ENCODE measurements at places on chromosomes 5 and 9. TPM values are rescaled to one million over a fixed set of nuclear protein-coding genes. Genes with fewer than 3 reads are reported as not detected.
A peak's percentile ranks its signal among the peaks of the same experiment; 100 is the strongest.

- no peak for DNase-seq
Measured at GRCh38 chr5:135916638-135917263, 21.1 kb upstream of the IL9 start.

CYLC2 gene
- total RNA-seq = not detected

GFRA3 gene
- not detected for total RNA-seq

DNA sequence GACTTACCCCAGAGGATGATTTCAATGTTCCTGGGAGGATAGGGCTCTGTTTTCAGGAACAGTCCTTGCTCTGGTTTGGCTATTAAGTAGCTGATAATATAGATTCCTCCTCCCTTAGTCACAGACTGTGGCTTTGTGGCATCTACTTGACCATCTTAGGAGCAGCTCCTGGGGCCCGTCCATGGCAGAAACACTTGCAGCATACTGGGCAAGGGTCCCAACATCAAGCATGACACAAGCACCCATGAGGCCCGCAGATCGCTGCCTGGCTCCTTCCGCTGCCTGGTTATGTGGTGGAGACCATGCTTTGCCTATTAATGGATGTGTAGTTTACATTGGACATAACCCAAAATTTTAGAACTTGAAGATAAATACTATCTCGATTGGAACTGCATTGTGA is 170.1 kb downstream of the ICE1 start:
- DNase-seq = no peak

DNA sequence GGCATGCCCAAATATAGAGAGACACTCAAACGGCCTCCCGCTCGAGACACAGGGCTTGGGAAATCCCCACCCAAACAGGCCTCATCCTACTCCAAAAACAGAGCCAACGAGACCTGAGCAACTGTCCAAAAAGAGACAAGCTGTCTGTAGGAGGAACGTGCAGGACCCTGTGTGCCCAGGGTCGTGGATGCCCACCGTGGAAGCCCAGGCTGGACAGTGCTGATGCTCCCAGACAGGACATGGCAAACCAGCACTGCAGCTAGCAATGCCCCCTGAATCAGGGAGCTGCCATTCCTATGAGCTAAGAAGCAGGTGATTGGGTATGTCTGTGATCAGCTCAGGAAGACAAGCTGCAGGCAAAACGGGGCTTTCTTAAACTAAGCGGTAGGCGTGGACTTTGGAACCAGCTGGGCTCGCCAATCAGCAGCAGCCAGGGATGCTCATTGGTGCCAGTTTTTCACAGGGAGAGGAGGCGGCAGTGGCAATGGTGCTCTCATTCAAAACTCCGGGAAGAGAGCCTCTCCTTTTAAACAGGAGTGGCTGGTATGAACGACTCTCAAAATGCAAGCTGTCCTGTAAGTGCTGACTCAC is 113.1 kb upstream of the IRX2 start:
- DNase-seq = no peak

- DNase-seq = no peak
Measured at GRCh38 chr5:126744836-126745235, 32.1 kb upstream of the LMNB1 start.

- DNase-seq = no peak
Measured at GRCh38 chr5:71533142-71533541, 54.0 kb upstream of the MCCC2 start.

BARX1 gene
- not detected for total RNA-seq

- DNase-seq = no peak
Measured at GRCh38 chr5:65721050-65721719, 724 bp downstream of the SGTB start.

GRCh38 chr9:35340046-35340445 is 149.9 kb upstream of the RUSC2 start:
- DNase-seq = no peak

NUTM2G gene
- not detected for total RNA-seq

DNA sequence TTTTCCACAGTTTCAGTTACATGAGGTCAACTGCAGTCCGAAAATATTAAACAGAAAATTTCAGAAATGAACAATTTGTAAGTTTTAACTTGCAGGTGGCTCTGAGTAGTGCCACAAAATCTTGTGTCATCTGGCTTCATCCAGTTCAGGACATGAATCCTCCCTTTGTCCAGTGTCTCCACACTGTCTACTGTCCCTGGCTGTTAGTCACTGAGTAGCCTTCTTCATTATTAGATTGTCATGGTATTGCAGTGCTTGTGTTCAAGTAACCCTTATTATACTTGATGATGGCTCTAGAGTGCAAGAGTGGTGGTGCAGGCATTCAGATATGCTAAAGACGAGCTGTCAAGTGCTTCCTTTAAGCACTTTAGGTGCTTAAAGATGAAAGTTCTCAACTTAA is 65.3 kb downstream of the CFAP95 start:
- DNase-seq = no peak

DNA sequence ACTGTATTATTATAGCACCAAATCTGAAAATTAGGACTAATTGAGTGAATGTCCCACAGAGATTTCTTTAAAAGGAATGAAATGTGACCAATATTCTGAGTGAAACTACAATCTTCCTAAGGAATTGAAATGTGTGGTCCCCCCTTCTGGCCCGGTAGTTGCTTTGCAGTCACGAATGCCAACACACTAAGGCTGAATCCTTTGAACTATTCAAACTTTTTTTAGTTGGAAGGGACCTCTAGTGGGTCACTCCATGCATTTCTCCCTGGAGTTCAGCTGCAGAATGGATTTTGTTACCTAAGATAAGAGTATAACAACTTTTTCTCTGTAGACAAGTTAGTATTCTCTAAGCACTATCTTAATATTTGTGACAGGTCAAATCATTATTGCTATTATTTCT is 2.8 kb downstream of the CDH6 start:
- no peak for DNase-seq

GRCh38 chr9:111051400-111051799 is 13.1 kb upstream of the LPAR1 start:
- no peak for DNase-seq

NUP188 gene
- total RNA-seq = 50.6 TPM

- no peak for DNase-seq
Measured at GRCh38 chr9:135741276-135742219, 39.6 kb downstream of the KCNT1 start.

PIP5K1B gene
- total RNA-seq = 0.74 TPM

GRCh38 chr9:74753650-74754049 is 134.1 kb downstream of the TRPM6 start:
- no peak for DNase-seq

DNA sequence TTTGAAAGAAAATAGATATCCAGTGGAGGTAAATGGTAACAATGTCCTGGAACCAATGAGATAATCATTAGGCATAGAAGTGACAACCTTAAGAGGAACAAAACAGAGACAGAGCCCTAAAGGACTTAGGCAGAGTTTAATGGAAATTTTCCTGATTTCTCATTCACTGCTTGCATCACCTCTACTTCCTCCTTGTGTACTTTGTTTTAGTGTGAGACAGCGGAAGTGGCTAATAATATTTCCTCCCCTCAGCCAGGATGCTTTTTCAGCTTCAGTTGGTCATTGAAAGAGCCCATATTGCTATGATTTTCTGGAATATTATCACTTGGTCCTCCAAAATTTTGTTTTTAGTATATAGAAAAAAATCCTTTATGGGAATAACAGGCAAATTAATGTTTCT is 153.4 kb upstream of the MPDZ start:
- no peak for DNase-seq

DNA sequence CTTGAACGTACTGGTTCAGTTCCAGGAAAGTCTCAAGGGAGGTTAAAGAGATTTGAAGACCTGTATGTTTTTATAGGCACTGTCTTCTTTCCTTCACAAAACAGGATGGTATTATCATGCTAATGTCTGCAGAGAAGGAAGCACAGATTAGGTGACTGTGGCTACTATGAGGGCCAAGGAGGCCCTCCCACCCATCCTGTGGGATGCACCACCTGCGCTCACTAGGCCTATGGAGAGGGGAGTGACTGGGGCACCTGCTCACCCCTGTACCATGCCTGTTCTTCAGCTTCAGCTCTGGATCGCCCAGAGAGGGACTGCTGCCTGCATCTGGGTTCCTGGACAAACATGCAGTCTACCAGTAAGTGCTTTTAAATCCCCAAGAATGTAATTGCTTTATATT is 469.4 kb downstream of the CCDC171 start:
- no peak for DNase-seq

AGXT2 gene
- not detected for total RNA-seq

ASPN gene
- 4.0 TPM for total RNA-seq

DNA sequence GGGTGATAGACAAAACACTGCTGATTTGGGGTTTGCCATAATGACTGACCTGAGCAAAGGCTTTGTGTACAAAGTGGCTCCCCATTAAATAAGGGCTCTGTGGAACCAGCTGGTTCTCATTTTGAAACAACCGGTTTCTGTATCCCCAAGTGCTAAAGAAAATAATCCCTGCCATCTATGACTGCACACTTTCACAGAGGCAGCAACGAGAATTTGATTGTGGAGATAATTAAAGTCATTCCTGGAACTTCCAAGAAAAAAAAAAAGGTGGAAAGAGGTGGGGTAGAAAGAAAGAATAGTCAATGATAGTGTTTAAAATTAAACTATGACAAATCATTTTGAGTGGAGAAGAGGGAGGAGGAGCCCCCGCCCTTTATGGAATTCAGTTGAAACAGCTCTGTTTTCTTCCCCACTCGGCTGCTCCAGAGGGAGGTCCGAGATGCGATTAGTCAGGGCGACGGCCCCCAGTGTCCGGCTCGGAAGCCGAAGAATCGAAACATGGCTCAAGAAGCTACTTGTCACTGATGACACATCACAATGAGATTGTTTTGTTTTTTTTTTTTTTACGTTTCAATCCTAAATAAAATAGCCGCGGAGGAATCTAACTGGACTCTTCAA is 38.4 kb downstream of the EBF1 start:
- DNase-seq = no peak

DNA sequence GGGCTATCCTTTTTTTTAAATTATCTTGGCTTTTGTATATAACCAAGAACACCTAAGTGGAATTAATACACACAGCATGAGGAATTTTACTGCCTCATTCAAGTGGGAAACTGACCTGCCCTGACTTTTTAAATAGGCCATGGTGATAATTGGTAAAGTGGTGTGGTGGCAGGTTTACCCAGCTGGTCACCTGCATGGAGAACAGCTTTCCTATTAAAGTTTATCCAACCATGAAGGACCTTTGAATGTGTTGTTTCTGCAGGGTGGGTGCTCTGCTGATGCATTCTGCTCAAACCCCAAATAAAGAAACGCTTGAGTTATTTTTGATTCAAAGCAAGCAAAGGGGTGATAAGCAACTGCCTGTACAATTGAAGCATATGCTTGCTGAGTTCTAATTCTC is 261.0 kb upstream of the GRIN3A start:
- DNase-seq = no peak

DNA sequence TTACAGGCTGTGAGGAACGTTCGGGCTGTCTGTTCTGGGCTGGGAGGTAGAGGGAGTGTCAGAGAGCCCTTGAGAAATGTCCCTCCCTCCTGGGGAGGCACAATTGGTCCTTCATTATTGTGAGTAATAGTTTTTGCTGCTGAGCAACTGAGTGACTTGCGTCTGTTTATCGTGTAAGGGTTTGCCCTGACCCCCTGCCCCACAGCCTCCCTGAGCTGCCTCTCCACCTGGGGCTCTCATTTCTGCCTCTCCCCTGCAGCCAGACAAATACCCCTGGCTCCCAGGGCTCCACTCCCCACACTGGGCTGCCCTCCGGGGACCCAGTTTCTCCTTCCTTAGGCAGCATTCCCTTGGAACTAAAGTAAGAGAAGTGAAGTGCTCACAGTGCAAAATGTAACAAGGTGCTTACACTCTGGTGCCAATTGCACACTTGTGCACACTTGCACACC is 174.9 kb upstream of the MVB12B start:
- peak; percentile 72 for DNase-seq

DNA sequence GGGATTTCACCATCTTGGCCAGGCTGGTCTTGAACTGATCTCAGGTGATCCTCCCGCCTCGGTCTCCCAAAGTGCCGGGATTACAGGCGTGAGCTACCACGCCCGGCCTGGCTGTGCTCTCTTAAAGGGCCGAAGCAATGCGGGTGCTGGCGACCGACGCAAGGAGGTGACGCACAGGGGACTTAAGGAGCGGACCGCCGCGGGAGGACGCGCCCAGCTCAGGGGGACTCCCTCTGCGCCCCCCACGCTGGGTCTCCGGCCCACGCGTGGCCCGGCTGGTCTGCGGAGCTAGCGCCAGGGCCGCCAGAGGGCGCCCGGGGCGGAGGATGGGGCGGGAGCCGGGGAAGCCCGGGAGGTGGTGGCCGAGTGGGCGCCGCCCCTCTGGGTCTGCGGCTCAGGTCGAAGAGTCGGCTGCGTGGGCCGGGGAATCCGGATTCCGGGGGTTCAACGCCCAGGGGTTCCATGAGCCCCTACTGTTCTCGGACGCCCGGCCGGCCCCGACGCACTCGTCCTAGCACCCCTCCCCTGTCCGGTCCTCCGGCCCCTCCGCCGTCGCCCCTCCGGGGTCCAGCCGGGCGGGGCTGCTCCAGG is 502 bp upstream of the CERCAM start:
- DNase-seq = peak; percentile 94

- DNase-seq = no peak
Measured at GRCh38 chr5:157109744-157110143, 900 bp upstream of the HAVCR2 start.

DNA sequence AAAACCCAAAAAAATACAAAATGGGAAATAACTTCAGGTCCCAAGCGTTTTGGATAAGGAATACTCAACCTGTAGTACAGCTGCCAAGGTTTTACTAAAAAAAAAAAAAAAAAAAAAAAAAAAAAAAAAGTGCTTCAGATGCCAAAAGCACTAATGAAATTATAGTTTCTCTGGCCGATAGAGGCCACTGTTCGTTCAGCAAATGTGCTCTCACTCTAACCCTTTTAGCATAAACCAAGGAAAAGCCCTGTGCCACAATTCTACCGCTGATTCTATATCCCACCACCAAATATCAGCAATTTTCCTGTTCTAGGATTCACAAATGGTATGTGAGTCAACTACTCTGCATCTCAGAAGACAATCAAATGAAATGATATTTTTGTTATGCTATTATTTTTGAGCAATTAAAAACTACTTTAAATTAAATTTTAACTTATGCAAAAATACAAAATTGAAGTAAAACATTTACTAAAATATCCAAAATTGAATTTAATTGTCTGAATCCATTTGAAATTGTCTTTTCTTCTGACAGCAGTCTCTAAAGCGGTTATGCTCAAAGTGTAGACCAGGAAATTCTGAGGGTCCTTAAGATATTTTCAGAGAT is 79.8 kb downstream of the RICTOR start:
- no peak for DNase-seq
